Activated T-helper 1 cell treated with Interleukin-2 at 50 U/mL for 16 hours (primary cell): ENCODE measurements at places on chromosomes 6 and 20.

GRCh38 chr6:29617782-29618554 is 15.0 kb downstream of the GABBR1 start:
- DNase-seq = no peak

DNA sequence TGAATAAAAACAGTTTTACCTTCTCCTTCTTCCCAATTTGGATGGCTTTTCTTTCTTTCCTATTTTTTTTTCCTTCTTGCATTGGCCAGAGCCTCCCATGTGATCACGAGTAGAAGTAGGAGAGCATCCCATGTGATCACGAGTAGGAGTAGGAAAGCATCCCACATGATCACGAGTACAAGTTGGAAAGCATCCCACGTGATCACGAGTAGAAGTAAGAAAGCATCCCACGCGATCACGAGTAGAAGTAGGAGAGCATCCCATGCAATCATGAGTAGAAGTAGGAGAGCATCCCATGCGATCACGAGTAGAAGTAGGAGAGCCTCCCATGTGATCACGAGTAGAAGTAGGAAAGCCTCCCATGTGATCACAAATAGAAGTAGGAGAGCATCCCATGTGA is 218.6 kb downstream of the DLL1 start:
- no peak for DNase-seq

- no peak for DNase-seq
These were observed 163.1 kb downstream of the LY86 start for GRCh38 chr6:6751619-6752023.

DNA sequence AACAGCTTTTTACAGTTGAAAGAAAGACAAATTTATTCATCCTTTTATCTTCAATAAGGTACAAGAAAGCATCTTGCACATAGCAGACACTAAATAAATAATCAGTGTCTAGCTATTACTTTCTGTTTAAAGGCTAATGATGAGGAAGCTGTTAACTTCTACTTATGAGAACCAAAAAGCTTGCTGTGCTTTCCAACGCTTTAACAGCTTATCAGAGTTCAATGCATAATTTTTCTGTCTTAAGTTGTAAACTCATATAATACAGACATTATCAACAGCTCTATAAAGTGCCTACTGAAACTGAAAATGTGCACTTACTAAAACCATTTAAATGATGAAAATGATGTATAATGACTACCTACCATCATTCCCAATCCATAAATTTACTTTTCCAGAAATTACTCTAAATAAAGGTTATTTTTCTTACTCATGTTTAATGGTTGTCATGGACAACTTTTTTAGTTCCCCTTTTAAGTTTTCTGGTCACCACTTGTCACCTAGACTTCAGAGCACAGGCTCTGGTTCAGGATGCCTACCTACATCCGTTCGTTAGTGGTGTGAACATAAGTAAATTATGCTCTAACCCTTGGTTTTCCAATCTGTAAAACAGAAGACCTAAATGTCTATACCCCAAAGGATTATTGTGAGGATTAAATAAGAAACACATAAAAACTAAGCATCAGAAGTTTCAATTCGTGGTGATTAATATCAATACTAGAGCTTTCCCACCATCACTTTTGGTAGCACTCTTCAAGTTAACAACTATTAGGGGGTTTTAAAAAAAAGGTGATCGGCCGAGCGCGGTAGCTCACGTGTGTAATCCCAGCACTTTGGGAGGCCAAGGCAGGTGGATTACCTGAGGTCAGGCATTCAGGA is 8.0 kb downstream of the PNISR start:
- DNase-seq = no peak

GRCh38 chr6:165231177-165231576 is 78.2 kb downstream of the C6orf118 start:
- DNase-seq = no peak

DNA sequence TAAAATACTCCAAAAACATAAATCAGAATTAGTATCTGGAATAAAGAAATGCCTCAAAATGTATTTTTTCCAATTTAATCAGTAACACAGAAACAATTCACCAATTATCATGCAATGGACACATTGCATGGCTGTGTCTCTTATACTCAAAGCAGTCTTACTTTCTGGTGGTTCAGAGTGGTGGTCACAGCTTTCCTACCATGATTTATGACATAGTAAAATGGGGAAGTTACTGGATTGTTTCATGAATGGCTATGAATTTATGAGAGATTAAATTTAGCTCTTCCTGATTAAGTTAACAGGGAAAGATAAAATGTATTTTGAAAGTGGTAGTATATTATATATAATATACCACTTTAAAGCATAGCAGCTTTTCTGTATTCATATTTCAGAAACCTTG is 331.5 kb upstream of the MAP3K7 start:
- no peak for DNase-seq

- DNase-seq = no peak
These were observed 387.9 kb downstream of the LMBRD1 start for GRCh38 chr6:69408886-69409285.

- DNase-seq = no peak
These were observed 14.0 kb downstream of the NRN1 start for GRCh38 chr6:5992551-5993225.

GRCh38 chr6:134630508-134631121 is 312.7 kb upstream of the SGK1 start:
- no peak for DNase-seq

DNA sequence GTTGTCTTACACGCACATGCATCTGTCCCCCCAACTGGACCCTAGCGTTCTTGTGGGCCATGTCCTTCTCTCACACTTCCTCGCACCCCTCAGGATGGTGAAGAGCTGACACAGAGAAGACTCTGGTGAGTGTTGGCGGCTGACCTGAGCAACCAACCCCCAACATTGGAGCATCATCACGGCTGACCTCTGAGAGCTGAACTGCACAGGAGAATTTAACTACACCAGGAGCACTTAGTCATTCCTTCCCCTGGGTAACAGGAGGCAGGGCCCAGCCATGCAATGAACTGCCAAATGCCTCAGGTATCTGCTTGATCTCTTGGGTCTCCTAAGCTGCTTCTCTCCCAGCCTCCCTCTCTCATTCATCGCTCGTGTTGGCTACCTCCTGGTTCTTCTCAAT is 88.5 kb downstream of the PSMG4 start:
- no peak for DNase-seq

GRCh38 chr6:39143238-39143930 is 28.4 kb upstream of the SAYSD1 start:
- no peak for DNase-seq

DNA sequence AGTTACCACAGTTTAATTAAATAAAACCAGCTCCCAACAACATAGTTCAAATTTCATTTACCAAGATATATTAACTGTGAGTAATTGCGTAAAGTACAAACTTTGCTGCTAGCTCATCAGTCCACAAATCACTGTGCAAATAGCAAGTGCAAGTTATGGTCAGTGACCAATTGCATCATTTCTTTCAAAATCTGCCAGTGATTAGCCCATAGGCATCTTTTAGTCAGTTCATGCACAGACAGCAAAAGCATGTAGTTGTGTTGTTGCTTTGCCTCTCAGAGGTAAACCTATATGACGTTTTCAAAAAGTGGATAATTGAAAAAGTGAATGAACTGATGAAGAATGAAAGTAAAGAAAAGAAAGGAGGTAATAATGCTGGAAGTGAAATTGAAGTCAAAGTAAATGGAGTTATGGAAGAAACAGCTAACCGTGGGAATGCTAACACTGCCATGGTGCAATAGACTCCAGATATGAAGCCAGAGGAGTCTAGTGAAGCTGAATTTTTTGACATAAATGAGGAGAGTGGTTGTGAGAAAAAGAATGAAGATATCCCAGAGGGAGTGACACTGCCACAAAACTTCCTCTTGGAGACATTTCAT is 36.5 kb downstream of the ENPP1 start:
- DNase-seq = no peak

- DNase-seq = no peak
These were observed 283.4 kb upstream of the RUNX2 start for GRCh38 chr6:45044510-45045252.

DNA sequence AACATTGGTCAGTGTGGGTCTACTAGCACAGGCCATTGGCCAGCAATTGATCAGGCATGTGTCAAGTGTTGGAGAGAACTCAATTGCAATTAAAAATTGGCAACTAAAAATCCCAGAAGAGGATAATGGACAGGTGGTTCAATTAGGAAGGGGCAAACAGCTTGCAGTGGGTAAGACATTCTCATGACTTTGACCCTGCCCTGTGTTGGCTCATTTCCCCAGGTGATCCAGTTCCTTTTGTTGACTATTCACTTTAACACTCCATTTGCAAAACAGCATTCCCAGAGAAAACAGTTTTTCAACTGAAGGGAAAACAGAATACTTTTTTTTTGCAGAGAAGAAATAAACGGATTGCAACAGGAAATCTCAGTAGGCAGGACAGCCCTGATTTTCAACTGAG is 28.9 kb upstream of the SCGN start:
- DNase-seq = no peak

- DNase-seq = no peak
These were observed 57.8 kb downstream of the ZNF217 start for GRCh38 chr20:53535878-53536277.

DNA sequence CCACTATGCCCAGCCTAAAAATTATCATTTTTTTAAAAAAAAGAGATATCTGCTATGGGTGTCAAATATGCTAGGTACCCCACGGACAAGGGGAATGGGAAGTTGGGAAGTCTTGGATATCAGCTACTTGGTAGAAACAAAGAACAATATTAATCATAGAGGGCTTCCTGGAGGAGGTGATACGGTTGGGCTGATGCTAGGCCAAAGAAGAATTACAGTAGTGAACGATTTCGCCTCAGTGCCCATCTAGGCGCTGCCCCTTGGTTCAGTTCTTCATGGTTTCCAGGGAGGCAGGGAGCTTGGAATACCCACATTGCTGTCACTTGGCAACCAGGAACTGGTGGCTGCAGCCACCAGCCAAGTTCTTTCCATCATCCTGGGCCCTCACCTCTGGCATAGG is 5.5 kb upstream of the PSMF1 start:
- DNase-seq = no peak

GRCh38 chr6:133549371-133549801 is 308.2 kb downstream of the EYA4 start:
- no peak for DNase-seq

GRCh38 chr6:29925727-29926412 is 16.5 kb upstream of the HLA-A start:
- DNase-seq = no peak

GRCh38 chr6:81727876-81728517 is 24.5 kb downstream of the TENT5A start:
- DNase-seq = no peak

DNA sequence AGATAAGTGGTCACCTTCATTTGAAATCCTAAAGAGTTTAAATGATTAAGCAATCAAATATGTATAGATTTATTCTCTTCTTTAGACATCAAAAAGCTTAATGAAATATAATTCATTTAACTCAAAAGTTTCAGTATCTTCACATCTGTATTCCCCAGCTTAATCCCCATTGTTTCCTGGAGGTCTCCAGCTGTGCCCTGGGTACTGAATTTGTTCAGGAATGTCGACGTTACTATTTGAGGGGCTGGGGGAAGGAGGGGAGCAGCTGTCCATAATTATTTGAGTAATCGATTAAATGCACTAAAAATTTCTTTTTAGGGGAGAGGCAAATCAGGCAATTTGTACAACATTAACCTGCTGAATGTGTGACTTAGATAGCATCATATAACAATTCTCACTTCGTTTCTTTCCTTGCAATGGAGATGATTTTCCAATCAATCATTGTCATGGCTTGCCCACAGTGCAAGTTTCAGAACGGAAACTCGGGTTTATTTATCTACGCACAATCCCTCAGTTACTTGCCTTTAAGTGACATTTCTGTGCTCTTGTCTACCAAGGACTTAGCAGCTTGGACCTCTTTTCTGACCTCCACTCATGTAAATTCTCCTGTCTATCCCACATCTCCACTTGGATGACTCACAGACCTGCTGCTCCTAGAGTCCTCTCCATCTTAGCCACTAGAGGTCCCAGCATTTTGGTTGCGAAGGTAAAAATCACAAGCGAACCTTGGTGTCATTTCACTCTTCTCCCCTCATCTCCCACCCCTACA is 3.9 kb downstream of the DOK5 start:
- DNase-seq = no peak

GRCh38 chr20:53934421-53935343 is 135.7 kb downstream of the BCAS1 start:
- no peak for DNase-seq

DNA sequence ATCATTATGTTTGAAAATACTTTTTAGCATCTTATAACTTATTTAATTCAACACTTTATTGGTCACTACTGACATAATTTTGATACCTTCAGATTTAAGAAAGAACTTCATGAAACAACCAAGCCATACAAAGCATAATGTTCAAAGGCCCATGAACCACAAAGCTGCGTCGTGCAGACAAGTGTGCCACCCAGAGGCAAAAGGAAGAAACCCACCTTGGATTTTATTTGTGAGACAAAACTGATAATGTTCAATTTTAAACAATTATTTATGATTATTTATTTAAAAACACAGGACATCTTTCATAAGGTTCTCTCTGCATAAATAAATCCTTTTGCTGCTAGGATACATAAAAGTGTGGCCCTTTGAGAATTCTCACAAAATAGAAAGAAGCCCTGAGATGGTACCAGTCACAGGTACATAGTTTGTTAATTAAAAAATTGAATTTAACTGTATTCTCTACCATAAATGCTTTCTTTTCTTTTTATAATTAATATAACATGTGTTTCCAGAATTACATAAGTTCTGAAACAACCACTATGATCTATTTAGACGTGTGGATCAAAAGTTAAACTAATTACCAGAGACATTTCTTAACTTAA is 143.7 kb downstream of the RALGAPA2 start:
- no peak for DNase-seq

DNA sequence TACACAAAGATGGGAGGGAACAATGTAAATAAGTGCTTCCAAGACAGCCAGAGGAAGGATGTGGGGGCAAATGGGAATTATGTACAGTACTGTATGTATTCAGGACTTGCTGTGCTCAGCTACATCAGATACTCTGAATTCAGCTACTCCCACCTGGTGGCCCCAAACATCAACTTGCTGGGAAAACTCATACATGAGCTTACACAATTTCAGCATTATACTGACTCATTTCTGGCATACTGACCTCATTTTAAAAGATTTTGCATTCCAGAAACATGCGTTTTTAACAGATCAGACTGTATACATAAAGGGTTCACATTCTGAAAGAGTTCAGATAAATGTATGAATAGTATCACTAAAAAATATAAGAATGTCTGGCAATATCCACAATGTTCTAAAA is 59.7 kb downstream of the GPX5 start:
- no peak for DNase-seq

- DNase-seq = no peak
These were observed 194.2 kb downstream of the PRL start for GRCh38 chr6:22102671-22103070.

DNA sequence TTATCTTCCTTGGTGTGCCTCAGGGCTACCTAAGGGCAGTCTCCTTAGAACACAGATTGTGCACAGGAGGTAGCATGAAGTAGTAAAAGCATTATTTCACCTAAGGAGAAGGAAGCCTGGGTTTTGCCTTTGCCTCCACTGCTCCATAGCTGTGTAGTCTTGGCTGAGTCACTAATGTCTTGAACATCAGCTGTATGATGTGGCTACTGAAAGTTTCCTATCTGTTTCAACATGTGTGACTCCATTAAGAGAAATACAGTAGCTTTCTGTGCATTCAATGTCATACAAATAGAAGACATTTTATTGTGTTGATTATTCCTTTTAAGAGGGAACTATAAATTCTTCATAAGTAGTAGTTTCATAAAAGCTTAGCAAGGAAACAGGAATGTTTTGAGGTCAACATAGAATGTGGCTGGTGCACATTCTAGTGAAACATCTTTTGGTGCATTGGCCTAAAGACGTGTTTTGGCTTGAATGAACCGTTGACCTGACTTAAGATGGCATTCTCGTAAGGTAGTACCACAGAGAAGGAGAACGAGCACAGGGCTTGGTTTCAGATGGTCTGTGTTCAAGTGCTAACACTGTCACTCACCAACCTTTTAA is 70.6 kb downstream of the CTNNBL1 start:
- no peak for DNase-seq
